ENCODE measurements at places on chromosomes 6 and 20.

DNA sequence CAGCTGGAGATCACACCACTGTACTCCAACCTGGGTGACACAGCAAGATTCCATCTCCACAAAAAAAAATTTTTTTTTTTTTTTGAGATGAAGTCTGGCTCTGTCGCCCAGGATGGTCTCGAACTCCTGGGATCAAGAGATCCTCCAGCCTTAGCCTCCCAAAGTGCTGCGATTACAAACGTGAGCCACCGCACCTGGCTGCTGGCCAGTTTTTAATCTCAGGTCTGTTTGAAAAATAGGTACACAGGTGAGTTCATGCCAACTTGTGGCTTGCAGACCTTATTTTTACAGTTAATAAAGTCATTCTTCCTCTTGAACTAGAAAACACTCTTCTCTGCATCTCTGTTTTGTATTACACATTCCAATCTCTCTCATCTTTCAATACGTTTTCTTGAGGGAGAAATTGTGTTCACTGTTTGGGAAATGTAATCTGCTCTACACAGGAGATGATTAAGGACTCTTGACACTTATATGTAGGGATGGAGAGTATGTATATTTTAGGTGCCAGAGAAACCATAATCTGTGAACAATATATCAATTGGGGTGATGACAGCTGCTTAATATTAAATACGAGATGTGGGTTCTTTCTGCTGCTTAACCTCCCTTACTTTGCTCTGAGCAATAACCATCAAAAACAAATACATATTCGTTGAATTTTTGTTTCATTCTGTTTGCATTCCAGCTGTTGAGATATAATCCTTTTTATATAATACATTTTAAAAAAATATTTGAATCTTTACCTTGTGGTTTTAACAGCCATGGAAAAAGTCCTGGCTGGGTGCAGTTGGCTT lies 17.7 kb upstream of the RIPOR3 start:
- DNase-seq: no peak

DNA sequence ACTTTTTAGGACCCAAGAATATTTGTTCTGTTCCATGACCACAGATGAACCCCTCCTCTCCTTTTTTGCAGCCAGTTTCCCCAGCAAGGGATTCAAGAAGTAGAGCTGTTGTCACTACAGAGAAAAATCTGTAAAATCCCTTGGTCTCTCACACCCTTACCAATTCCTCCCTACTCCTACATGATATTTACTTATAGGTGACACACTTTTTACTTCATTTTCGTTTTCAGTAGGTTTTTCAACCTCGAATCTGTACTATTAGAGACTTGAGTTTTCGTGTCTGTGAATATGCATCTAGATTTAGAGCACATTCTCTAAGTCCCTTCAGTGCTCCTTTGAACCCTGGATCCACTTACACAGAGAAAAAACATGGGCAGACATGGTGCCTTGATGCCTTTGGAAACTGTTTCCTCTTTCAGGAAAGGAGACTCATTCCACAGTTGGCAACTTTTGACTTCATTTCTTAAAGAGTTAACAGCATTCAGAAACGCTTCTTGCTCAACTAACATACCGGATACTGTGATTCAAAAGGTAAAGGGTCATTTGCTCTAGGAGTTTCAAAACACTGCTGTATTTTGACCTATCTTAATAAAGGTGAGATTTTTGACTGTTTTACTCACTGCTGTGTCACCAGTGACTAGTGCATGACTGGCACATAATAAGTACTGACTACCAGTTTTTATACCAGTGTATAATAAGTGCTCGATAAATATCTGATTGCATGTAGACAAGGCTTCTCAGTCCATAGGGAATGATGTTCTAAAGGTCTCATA lies 50.6 kb downstream of the LAMA4 start:
- DNase-seq: no peak

DNA sequence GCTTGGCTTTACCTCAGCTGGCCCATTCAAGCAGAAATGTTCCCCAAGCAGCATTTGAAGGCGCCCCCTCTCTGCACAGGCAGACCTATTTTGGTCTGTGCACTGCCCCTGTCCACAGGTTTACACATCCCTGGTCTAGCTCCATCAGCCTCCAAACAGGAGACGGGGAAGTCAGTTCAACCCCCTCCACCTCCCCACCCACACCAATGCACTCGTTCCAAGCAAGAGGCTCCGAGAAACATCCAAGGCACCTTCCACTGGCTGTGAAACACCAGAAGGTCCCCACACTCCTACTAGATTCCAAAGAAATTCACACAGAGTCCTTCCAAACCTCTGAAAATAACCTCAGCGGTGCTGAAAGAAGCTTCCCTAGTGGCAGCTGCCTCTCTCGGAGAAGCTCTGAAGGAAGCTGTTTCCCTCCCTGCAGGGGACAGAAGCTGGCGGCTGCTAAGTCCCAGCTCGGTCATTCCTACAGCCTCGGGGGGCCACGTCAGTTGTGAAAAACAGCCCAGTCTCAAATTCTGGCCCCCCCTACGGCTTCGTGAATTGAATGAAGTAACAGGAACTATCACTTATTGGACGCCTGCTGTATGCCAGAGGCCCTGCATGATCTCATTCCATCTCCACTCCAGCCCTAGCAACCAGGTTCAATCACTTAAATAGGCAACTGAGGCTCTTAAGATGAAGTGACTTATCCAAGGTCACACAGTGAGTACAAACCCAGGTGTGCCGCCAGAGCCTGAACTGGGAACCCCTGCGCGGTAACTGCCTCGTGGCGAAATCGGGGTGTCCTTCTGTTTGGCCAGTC lies 815 bp downstream of the SPATA2 start:
- DNase-seq: no peak

- no peak for DNase-seq
Observed at GRCh38 chr6:118467181-118467580, 80.9 kb upstream of the PLN start.

GRCh38 chr20:3796477-3797225 lies 541 bp downstream of the CDC25B start:
- peak; percentile 52 for DNase-seq

DNA sequence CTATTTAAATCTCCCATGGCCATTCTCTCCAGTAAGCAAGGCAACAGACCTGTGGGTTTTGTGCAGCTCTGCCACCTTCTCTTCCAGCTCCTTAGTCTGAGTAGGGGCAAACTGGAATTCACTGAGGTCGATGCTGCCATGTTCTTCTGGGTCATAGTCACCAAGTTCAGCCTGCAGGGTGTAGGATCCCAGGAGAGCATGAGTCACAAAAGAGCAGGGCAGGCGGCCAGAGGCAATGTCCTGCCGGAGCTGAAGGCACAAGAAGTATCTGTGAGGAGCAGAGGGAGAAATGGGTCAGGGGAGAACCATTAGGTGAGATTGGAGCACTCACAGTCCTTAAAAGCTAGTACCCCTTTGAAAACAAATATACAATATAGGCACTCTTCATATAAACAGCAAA lies 73.7 kb downstream of the SMLR1 start:
- DNase-seq: no peak

- peak; percentile 87 for DNase-seq
Observed at GRCh38 chr20:47741669-47742608, 43.3 kb downstream of the SULF2 start.

- peak; percentile 14 for DNase-seq
Observed at GRCh38 chr6:113190170-113190569, 667.0 kb upstream of the MARCKS start.

- no peak for DNase-seq
Observed at GRCh38 chr20:50089787-50090177, 23.2 kb downstream of the UBE2V1 start.

- peak; percentile 44 for DNase-seq
Observed at GRCh38 chr20:46027245-46027853, 1.7 kb upstream of the SLC12A5 start.

- no peak for DNase-seq
Observed at GRCh38 chr6:150046943-150047342, 21.6 kb upstream of the RAET1L start.

DNA sequence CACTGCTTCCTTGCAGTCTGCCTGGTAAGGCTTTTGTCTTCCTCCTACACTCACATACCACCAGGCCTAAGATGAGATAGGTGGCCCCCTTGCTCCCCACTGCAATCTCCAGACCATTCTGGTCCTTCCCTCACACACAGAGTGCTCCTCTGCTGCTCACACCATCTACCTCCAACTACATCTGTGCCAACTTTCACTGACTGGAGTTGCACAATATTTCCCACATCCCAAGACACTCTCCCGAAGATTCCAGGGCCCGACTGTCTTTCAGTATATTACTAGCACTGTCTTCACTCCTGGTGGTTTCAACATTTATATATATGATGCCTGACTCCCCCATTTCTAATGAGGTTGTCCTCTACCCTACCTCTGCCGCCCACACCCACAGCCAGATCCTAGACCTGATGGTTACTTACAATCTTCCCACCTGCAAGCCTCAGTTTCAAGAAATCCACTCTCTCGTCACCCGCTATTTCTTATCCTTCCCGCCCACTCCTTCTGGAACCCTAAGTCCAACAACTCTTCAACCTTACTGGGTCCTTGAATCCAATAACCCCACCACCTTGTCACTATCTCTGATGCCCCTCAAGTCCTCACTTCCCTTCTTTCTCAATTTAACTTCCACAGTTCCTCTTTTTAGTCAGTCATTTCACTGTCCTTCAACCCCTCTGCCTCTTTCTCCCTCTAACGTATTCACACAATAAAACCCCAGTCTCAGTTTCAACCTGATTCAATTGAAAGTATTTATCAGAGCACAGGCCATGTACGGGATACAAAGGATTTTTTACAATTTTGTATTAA lies 21.6 kb downstream of the RALGAPA2 start:
- no peak for DNase-seq

GRCh38 chr6:25057111-25057905 lies 121.5 kb upstream of the RIPOR2 start:
- no peak for DNase-seq

GRCh38 chr6:134604014-134604676 lies 286.2 kb upstream of the SGK1 start:
- DNase-seq: no peak

DNA sequence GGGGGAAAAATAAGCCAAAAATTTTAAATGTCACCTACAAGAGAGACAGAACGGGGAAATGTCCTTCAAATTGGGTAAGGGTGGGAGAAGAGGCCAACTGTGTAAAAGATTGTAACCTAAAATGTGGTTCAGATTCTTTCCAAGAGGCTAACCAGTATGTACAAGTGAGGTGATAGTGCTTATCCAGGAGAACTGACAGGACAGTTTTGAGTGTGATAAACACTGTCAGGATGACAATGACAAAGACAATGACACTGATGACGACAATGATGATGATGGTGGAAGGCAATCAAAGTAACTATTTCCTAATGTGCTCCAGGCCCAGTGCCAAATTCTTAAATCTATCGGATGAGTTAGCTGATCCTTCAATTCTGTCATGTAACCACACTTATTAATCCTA lies 57.3 kb downstream of the TASP1 start:
- DNase-seq: peak; percentile 40

DNA sequence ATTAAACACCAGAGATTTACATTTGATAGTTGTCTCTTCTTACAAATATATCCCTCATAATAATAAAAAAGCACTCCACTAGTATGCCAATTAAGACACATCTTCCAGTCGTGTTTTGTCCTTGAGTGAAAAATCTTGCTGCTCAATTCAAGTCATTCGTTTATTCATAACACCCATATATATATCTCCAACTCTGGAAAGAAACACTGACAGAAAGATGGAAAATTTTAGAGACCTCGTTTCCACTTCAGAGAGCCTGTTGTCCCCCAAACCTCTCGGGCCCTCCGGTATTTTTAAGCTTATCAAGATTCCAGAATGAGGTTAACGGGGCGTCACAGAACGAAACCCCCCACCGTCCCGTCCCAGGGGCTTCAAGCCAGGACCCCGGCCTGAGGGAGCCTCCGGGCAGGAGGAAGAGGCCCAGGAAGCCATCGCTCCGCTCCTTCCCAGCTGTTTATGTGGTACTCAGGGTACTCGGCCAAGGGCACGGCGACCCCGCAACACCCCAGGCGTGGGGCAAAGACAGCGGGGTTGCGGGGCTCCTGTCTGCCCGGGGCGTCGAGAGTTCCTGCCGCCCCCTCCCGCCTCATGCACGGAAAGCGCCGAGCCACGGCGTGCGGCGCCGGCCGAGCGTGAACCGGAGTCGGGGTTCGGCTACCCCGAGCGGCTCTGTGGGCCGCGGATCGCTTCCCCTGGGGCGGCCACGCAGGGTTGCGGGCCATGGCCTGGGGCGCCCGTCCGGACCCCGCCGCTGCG lies 623 bp upstream of the SNX9 start:
- no peak for DNase-seq

DNA sequence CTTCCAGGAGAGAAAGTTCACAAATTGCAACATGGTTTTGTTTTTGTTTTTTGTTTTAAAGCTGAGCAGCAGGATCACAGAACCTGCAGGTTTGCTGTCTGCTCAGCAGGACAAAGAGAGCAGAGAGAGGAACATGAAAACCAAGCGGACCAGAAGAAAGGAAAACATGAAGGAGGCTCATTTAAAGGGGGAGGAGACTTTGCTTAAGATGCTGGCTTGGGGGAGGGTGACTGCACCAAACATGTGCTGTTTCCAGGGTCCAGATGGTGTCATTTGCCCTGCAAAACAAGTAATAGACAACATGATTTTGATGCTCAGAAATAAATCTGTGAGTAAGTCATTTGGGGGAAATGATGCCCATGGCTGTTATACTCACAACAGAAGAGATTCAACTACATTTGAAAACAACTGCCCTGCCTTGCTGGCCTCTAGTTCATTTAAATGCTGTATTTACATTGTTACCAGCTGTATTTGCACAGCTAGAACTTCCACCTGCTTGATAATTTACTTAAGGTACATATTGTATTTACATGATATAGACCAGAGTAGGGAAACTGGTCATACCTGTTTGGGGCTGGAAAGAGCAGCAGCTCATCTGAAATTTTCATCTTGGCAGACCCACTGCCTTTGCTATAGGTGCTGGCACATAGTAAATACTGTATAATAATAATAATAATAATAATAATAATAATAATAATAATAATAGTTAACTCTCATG lies 32.2 kb upstream of the CHD6 start:
- DNase-seq: peak; percentile 86

All from NCI-H82 (cell line).